ENCODE measurements at places on chromosomes 2 and 18.

DNA sequence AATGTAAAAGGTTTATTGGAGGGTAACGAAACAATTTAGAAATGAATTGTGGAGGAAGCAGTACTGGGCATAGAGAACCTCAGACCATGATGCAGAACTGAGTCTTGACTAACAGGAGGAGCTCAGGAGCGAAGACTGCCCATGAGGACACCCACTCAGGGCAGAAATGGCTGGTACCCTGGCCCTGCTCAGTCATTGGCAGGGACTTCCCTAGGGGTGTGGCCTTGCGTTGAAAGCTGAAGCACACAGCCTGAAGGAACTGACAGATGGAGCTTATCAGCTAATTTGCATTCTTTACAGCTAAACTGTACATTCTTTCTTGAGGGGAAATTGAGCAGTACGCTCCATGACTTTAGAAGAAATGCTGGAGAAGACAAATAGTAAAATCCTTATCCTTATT is 57.1 kb downstream of the PDK1 start:
- DNase-seq: no peak

- DNase-seq: no peak
Measured at GRCh38 chr2:10650761-10651160, 39.0 kb downstream of the NOL10 start.

- DNase-seq: no peak
Measured at GRCh38 chr2:28896906-28897305, 2.4 kb downstream of the WDR43 start.

DNA sequence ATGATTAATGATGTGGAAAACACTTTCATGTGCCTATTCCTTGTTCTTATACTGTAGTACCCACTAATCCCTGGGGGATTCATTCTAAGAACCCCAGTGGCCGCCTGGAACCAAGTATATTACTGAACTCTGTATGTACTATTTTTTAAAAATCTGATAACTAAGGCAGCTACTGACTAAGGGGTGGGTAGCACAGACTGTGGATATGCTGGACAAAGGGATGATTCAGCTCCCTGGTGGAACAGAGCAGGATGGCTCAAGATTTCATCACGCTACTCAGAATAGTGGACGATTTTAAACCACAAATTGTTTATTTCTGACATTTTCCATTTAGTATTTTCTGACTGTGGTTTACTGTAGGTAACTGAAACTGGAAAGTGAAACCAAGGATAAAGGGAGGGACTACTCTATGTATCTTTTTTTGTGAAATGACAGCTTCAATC is 41.8 kb upstream of the CDC42EP3 start:
- no peak for DNase-seq

GRCh38 chr2:112621790-112622527 is 23.8 kb upstream of the SLC20A1 start:
- no peak for DNase-seq

- no peak for DNase-seq
Measured at GRCh38 chr2:207332480-207333212, 166.9 kb upstream of the KLF7 start.

DNA sequence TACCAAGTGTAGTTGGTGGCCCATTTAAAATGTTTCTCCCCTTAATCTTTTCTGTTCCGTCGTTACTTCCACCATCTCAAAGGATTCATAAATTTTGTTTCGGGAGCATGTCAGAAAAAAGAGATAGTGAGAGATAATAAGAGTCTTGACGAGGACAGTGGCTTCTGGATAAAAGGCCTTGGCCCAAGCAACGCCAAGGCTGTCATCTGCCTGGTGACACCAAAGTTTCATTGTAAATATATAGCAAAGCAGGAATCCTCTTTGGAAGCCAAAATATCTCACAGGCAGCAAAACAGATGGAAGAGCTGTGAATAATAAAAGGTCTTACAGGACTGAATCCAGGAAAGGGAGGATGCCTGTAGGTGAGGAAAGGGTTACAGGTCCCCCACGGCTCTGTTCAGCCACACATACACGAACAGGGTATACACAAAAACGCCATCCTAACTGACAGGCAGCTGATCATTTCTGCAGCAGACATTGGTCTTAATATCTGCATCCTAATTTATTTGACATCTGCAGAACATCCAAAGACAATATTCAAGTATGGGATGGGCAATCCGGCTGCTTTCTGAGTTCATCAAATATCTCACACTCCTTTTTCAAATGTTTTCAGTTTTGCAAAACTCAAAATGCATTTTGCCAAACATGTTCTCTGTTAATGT is 382.8 kb downstream of the OSR1 start:
- no peak for DNase-seq
